HuH-7.5 (cell line): ENCODE measurements at places on chromosomes 16 and 17.

DNA sequence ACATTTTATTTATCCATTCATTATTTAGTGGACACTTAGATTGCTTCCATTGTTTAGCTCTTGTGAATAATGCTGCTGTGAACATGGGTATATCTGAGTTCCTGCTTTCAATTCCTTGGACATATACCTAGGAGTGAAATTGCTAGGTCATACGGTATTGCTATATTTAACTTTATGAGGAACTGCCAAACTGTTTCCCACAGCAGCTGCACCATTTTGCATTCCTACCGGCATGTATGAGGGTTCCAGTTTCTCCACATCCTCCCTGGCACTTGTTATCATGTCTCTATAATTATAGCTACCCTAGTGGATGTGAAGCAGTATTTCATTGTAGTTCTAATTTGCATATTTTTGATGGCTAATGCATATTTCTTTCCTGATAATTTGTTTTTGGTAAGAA lies 23.7 kb upstream of the DRG2 start:
- DNase-seq, result no peak

DNA sequence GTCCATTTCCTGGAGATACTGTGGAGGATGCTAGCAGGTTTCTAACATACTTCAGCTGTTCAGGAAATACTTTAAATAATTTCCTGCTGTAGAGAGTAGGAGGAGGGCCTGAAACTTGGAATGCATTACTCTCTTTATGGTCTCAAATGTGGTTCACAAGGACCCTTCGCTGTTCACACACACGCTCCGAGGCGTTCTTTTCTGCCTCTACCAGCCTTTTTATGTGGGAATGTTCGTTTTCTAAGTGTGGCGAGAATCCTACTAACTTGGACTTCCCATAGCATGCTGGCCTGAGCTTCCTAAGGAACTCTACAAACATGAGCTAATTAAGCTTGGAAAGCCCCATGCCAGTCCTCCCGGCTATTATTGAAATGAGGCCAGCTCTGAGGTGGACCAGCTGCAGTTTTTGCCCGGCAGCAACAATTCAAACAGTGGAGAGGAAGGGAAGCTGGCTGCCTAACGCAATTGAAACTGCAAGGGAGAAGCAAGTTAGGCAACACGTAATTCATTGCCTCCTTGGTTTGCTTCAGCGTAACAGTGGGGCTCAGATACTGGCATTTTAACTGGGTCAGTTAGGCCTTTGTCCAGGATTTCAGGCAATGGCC lies 18.9 kb downstream of the KPNA2 start:
- DNase-seq, result no peak

DNA sequence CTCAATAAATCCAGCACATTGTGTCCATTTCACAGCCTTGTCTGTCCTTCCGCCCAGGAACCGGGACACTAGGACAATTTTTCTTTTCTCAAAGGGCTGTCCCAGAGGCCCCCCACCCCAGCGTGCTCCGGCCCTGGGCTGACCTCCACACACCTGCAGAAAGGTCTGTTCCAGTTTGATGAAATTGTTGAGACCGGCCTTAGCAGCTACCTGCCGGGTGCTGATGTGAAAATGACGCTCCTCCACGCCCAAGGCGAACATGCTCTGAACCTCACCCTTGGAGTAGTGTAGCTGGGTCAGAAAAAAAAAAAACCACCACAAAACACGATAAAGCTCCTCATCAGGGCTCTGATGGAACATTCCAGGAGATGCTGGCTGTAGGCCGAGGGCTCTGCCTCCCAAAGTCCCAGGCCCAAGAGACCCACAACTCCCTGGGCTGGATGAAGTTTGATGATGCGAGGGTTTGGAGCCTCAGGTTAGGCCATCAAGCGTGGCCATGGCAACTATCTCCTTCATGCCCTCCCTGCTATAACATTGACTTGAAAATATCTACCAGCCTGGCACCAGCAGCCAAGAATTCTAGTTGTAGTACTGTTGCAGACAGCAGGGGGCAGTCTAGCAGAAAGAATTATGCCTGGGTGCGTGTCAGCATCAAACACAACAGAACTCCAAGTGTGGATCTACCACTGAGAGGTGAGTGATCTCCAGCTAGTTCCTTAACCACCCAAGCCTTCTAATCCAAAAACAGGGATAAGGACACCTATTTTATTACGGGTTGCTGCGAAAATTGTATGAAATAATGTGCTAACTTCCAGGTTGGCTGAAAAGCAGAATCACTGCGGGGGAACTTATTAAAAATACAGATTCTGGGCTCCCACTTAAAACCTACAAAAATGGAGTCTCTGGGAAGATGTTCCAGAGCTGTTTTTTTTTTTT lies 62.1 kb downstream of the RMI2 start:
- peak; percentile 90 for DNase-seq

DNA sequence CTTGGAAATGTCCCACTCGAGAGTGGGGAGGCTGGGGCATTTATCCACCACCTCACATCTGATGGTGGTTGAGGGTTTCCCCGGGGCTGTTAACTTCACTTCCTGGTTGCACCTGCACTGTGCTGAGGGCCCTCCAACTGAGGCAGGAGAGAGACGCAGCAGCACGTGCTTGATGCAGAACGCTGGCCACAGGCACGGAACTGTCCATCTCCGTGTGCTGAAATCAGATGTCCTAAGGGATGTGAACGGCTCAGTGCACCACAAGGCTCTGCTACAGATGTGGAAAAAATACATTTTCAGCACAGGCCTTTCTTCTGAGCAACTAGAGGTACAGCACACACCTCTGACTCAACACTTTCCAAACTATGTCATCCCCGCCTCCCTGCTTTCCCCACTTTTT lies 114.8 kb upstream of the C16orf82 start:
- no peak for DNase-seq

GRCh38 chr17:76142039-76142584 lies 1.1 kb upstream of the FOXJ1 start:
- no peak for DNase-seq

GRCh38 chr17:37138571-37139120 lies 189.9 kb downstream of the AATF start:
- no peak for DNase-seq
